ENCODE measurements at places on chromosomes 3 and 15.

GRCh38 chr3:152384412-152384811 is 115.7 kb downstream of the MBNL1 start:
- DNase-seq: no peak

GRCh38 chr3:24242012-24242698 is 252.5 kb downstream of the THRB start:
- DNase-seq: no peak

- DNase-seq: no peak
Measured at GRCh38 chr3:42728056-42728455, 25.5 kb upstream of the HHATL start.

DNA sequence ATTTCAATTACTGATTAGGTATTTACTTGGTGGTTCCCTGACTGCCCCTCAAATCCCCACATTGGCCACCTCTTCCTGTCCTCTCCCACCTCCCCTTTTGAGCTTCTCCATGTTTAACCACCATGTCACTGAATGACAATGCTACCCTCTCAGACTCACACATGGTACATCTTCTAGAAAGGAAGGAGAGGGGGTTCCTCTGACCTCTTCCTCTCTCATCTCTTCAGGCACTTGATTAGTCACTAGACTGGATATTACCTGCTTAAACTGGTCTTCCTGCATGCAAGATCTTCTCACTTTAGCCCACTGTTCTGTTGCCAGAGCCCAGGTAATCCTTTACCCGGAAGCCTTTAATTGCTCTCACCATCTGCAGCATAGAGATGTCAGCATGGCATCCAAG is 64.9 kb downstream of the DIPK2A start:
- DNase-seq: no peak

GRCh38 chr15:67174864-67175573 is 79.4 kb downstream of the AAGAB start:
- no peak for DNase-seq

GRCh38 chr3:30017901-30018300 is 588.5 kb upstream of the TGFBR2 start:
- no peak for DNase-seq
